ENCODE measurements at places on chromosomes 1 and 21.

DNA sequence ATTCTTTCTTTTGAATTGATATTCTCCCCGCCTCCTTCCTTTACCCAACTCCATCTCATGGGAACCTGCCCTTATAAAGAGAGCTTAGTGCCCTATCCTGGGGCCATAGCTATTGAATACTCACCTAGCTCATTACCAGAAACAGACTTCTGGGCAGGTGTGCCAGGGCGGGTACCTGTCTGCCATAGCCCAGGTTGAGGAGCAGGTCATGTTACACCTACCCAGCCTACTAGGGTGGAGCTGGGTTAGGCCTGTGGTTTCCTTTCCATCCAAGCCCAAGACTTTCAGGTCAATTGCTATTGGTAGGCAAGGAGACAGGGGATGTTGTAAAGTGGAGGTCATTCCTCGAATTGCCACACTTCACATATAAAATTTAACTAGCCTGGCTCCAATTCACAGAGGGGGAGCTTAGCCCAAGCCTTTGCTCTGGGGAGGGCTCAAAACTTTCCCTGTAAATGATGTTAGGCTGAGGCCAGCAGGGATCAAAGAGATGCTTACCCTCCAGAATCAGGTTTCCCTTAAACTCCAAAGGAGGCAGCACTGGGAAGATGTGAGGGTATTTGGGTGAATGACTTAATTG is 87.1 kb upstream of the IPO9 start:
- no peak for DNase-seq

DNA sequence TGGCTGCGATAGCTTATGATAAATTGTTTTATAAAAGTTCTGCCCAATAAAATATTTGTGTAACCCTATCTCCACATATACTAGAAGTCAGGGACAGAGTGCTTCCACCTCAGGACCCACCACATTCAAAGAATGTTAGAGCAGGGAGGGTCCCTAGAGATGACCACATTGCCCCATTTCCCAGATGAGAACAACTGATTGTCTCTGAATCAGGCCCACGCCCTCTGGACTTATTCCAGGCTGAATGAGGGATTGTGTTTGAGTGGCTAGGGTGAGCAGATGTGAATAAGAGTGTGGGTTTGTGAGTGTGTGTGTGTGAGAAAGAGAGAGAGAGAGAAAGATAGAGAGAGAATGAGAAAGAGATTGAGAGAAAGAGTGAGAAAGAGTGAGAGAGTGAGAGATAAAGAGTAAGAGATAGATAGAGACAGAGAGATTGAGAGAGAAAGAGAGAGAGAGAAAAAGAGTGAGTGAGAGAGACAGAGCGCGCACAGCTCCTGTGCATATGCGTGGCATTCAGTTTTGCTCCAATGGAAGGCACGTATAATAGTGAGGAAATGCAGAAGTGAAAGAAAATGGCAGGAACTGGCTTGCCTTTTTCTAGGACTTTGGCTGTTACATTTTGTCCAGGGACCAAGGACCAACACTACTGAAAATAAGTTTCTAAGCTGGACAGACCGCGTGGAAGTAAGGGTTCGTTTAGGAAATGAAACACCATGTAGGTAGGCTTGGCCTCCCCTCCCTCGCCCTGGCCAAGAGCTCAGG is 94.1 kb downstream of the ABCA4 start:
- DNase-seq = no peak

DNA sequence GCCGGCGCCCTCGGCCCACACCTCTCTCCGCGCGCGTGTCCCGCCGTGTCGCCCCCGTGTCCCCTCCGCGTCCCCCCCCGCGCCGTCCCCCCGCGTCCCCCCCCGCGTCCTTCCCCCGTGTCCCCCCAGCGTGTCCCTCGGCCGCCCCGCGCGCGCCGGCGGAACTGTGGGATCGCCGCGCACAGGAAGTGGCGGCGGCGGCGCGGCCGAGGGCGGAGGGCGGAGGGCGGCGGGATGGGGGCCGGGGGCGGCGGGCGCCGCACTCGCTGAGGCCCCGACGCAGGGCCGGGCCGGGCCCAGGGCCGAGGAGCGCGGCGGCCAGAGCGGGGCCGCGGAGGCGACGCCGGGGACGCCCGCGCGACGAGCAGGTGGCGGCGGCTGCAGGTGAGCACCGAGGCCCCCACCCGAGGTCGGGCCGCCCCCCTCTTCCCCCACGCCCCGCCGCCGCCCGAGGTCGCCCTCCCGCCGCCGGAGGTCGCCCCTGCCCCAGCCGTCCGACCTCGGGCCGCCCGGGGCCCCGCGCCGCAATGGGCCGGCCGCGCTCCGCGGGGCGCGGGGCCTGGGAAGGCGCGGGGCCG is at the start of gene AGPAT3:
AGPAT3 (plus strand) TSS at position 262 of the 578 bp plus-strand sequence. CDS start 94,459 bp downstream, outside the sequence.
- peak; percentile 41 for DNase-seq

DNA sequence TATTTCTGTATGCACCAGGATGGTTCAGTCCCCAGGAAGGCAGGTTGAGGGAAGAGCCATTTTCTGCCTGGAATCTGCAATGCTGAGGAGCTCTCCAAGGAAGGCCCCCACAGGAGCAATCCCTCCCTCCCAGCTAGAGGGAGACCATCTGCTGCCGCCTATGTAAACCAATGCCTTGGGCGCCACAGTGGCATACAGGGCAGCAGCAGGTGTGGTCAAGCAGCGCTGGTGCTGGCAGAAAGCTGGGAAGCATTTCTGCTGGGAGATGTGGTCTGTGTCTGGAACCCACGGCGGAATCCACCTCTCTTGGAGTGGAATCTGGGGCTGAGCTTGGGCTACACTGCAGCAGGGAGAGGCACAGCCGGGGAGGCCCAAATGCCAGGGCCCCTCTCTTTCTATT is 283.3 kb downstream of the RRAGC start:
- DNase-seq = no peak

- no peak for DNase-seq
Observed at GRCh38 chr1:38918568-38918967, 23.1 kb downstream of the RHBDL2 start.

DNA sequence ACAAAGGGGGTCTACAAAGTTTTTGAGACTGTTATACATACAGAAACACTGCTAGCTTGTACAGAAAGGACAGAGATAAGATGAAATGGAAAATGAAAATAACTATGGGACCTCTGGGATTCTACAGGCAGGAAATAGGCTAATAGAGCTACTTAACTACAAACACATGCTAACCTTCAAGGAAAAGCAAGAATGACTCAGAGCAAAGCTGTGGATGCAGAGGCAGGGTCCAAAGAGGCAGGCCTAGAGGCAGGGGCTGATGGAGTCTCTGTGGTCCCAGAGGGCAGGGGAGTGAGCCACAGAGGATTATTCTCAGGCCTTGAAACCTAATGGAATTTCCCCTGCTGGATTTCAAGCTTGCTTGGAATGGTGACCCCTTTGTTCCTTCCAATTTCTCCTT is 18.7 kb upstream of the GOLT1A start:
- no peak for DNase-seq

GRCh38 chr1:28045777-28046176 is 42.6 kb downstream of the EYA3 start:
- DNase-seq = no peak

DNA sequence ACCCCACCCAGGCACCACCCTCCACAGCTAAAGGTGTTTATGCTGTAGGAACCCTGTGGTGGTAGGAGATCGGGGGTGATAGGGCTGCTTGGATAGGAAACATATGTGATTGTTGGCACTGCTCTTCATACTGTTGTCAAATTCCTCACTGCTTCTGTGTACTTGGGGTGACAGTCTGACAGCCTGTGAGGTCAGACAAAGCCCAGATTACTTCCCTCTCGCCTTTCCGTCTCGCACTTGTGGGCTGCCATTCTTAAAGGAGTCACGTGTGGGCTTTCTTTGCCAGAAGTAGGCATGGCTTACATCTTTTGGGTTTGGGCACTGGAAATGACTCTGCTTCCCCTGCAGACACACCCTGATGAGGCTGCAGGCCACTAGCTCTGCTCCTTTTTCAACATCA is 363.8 kb downstream of the DISC1 start:
- DNase-seq = no peak

GRCh38 chr1:6911021-6911941 is 126.0 kb downstream of the CAMTA1 start:
- no peak for DNase-seq

DNA sequence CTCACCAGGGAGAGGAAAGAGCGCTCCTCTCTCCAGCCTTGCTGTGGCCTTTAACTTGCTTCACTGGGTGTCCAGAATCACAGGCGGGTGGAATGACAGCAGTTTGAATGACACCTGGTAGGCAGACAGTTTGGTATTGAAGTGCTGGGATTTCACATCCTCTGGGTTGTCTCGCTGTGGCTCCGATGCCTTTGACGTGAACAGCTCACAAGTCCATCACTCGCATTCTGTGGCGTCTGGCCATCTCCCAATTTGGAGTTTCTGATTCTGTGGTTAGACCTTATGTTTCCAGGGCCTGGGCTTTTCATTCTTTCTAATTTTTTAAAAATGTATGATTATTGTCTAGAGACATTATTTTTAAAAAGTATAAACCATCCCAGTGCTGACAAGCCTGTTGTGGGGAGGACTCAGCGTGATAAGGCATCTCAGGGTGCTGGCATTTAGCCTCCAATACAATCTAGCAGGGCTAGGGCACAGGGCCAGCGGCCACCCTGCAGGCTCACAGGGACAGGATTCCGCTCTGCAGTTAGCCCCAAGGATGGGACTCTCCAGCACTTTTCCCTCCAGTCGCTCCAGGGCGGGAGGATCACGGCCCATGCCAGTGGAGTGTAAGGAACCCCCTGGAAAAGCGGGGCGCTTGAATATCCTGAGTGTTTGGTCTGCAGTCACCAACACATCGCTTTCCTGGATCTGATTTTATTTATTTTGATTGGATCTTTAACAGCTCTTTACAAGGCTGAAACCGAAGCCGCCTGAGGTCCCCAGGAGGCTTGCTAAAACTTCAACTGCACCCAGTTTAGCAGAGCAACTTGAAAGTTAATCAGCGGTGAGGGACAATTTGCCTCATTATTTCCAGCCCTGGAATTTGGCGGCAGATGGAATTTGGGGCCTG is 178.3 kb downstream of the TRABD2B start:
- DNase-seq = no peak

GRCh38 chr1:156938813-156939212 is 18.4 kb downstream of the LRRC71 start:
- no peak for DNase-seq

GRCh38 chr1:223378754-223379153 is 14.5 kb upstream of the CCDC185 start:
- DNase-seq = no peak

- DNase-seq = no peak
Observed at GRCh38 chr1:115829947-115830346, 11.0 kb downstream of the NHLH2 start.

DNA sequence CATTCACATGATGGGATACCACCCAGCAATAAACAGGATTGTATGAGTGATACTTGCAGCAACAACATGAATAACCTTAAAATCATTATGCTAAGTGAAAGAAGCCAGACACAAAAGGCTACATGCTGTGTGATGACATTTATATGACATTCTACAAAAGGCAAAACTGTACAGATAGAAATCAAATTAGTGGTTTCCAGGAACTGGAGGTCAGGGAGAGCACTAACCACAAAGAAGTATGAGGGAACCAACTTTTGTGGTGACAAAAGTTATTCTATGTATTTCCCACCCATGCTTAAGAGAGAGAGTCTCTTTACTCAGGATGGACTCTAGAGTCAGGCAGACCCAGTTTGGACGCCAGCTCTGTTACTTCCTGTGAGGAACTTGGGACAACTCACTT is 364.5 kb upstream of the DAB1 start:
- DNase-seq = no peak

- DNase-seq = no peak
Observed at GRCh38 chr1:10643607-10644306, 152.7 kb downstream of the CASZ1 start.

DNA sequence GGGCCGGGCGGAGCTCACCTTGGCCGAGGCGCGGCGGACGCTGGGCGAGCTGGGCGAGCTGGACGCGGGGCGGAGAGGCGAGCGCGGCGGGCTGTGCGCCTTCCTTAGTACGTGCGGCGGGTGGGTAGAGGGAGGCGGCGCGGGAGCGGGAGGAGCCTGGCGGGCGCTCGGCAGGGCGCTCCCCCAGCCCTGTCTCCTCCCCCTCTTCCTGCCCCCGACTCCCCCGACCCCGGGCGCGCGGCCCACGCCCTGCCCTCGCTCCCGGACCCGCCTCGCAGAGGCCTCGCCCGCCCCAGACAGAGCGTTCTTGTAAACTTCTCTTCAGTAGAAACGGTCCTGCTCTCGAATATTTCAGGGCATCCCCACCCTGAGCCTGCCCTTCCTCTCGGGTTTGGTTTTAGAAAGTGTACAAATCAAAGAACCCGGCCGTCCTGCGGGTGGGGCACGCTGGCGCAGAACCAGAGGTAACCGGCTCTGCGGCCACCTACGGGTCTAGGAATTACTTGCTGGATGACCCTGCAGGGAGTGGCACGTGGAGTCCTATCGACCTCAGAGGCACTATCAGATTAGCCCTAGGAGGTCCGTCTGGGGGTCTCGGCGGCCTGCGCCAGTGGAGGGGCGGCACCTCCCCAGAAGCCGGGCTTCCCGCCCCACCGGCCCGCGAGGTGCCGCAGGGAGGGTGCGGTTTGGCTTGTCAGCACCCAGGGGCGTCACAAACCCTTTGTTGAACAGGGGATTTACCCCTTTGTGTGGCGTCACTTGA is at the start of gene S100A10:
S100A10 (minus strand) TSS at position 126 of the 763 bp plus-strand sequence. CDS start 7,629 bp downstream, outside the sequence.
- DNase-seq = no peak

- peak; percentile 39 for DNase-seq
Observed at GRCh38 chr1:230753586-230754251, 6.5 kb downstream of the CAPN9 start.

DNA sequence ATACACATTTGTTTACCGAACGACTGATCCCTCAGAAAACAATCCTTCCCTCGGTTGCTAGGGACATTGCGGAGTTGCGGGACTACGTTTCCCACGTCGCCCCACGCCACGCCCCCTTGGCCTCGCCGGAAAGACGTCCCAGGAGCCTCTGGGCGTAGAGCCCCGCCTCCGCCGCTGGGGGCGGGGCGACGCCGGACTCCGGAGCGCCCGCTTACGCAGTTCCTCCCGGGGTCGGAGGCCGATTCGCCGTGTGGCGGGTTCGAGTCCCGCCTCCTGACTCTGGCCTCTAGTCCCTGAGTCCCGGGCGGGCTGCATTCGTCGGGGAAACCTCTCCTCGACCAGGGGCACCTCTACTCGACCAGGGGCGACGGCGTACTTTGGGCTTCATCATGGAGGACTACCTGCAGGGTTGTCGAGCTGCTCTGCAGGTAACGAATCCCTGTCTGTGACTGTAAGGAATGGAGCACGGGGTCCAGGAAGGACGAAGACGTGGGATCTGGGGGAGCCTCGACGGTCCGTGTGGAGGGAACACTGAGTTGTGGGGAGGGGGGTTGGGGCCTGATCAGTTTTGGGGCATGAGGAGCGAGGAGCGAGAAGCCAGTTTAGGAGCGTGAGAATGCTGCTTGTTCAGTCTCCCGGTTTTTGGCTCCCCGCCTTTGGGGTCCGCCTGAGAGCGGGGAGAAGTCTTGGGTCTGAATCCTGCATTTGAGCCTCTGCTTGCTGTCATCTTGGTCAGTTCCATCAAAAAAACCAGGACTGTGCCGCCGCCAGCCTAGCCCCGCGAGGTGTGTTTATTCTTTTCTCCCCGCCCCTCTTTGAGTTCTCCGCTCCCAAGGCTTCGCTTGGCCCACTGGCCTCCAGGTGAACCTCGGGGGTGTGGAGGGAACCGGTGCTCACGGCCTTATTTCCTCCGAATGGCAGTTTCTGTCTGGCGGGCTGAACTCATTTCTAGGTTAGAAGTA is at the start of gene PRUNE1:
PRUNE1 (plus strand) TSS at position 206 of the 962 bp plus-strand sequence; CDS start at position 390, 184 bp downstream.
- DNase-seq = peak; percentile 96

- no peak for DNase-seq
Observed at GRCh38 chr1:167564612-167565270, 11.2 kb upstream of the CREG1 start.

- no peak for DNase-seq
Observed at GRCh38 chr21:45288441-45288841, 746 bp upstream of the POFUT2 start.

- no peak for DNase-seq
Observed at GRCh38 chr1:234559152-234559901, 50.7 kb downstream of the IRF2BP2 start.

- DNase-seq = no peak
Observed at GRCh38 chr1:30386156-30386926, 337.0 kb downstream of the MATN1 start.

Measured in GM12892 (cell line).